ENCODE measurements at places on chromosomes 12 and 14.
A peak's percentile ranks its signal among the peaks of the same experiment; 100 is the strongest.

DNA sequence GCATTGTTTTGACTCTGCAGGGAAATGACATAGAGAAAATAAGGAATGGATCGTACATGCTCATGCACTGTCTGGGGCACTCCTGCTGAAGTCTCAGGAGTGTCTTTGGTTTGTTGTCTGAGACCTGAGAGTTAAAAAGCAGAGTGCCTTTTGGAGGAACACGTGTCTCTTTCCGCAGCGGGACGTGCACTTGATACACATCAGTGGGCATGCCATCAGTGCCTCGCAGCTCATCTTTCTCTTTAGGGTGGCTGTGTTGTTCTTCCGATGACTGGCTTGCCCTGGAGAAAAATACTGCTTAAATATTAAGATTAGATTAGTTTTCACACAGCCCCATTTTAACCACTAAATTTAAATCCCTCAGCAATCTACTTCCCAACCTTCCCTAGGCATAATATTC, 835.9 kb downstream of the DIO2 start:
- ATAC-seq = no peak

- no peak for ATAC-seq
Observed at GRCh38 chr12:94768398-94769046, 118.2 kb upstream of the TMCC3 start.

DNA sequence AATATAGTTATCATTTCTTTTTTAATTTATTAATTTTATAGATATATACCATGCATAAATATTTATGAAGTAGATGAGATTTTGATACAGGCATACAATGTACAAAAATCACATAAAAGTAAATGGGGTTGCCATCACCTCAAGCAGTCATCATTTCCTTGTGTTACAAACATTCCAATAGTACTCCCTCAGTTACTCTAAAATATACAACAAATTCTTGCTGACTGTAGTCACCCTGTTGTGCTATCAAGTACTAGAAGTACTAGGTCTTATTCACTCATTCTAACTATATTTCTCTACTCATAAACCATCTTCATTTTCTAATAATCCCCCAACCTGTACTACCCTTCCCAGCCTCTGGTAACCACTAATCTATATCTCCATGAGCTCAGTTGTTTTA, 432.6 kb upstream of the SYT1 start:
- no peak for ATAC-seq

GRCh38 chr14:63840981-63841380, 11.8 kb upstream of the SYNE2 start:
- ATAC-seq = no peak

DNA sequence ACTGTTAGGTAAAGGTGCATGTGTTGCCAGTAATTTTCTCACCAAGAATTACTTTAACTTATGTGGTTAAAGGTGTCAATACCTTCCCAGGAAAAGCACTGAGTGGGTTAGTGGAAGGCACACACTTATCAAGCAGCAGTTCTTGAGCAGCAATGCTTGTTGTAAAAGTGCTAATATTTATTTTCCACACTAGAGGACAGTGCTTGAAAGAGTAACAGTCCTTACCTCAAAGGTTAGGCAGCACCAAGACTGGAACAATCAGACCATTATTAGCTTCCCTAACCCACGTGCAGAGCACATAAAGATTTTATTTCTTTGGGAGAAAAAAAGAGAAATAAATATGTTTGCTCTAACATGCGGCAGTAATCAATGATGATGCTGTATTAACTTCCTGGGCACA, 48.8 kb upstream of the KRR1 start:
- peak; percentile 96 for ATAC-seq

DNA sequence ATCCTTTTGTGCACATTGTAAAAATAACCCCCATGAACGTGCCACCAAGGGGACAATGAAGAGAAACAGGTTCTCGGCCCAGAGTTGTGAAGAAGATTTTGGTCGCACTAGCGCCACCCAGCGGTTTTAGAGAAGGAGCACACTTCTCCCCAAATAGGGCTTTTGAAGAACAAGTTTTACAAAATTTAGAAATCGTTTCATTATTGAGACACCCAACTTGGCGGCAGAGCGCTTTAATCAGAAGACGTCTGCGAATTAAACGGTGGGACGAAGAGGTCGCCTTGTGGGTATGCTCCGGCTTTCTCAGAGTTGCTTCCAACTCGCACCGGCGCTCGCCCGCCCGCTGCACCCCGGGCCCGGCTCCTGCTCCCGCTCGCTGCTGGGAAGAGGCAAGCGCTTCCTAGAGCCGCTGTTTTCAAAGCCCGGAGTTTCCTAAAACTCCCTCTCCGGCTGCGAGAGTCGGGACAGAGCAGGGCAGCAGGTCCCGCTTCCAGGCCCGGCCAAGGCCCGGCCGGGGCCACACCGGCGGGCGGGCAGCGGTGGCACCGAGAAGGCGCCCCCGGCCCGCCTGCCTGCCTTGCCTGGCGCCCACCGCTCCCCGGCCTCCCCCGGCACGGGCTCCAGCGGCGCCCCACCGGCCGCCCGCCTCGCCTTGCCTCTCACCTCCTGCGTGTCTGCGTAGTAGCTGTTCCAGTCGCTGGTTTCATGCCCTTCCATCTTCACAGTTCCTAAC, 645 bp downstream of the FOXA1 start:
- peak; percentile 79 for ATAC-seq

GRCh38 chr12:68332728-68333630, 817 bp upstream of the MDM1 start:
- ATAC-seq = no peak

DNA sequence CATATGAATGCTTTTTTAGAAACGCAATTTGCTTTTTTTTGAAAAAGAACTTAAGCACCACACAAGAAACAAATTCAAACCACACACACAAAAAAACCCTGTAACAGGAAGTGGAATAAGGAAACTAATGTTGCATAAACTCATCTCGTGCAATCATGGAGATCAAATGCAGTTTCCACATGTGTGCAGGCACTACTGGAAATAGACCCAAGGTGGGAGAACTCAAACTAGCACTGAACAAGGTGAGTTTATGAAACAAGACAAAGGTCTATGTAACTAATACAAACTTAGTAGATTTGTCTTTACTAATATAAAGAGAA, 17.5 kb downstream of the NIN start:
- no peak for ATAC-seq

DNA sequence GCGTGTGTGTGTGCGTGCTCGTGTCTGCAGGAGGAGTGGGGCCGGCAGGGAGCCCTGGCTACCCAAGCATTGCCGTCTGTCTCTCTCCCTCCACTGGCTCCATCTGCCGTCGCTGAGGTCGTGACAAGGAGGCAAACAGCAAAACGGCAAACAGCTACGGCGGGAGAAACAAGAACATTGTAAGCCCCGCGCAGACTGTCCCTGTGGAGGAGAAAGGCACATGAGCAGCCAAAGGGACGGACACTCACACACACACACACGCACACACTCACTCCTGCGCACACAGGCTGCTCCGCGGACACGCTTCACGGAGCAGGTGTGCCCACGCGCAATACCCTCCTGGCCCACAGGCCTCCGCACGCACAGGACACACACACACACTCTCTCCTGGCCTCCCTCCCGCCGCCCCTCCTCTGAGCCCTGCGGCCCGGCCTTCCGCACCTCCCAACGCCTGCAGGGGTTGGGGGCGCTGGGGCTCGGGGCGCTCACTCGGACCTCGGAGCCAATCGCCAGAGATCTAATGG, 905 bp downstream of the CISTR start:
- no peak for ATAC-seq

- no peak for ATAC-seq
Observed at GRCh38 chr12:51321882-51322281, 2.1 kb downstream of the BIN2 start.

- no peak for ATAC-seq
Observed at GRCh38 chr12:124852911-124853427, 10.7 kb downstream of the SCARB1 start.

DNA sequence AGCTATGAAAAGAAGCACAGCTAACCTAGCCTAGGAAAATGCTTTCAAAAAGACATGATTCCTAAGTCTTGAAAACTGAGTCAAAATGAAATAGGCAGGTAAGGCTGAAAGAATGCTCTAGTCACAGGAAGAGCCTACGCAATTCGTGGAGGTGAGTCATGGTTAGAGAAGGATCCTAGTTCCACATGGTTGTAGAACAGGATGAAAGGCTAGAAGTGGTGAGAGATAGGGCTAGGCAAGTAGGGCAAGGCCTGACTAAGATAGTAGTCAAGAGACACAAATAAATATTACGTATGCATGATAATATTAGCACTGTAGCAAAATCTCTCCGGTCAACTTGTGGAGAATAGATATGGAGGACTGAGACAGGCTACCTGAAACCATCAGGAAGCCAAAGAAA, 47.2 kb downstream of the PLCZ1 start:
- ATAC-seq = peak; percentile 82
